Fibroblast of skin of abdomen (primary cell): ENCODE measurements at places on chromosomes 7 and 10.
A peak's percentile ranks its signal among the peaks of the same experiment; 100 is the strongest.

DNA sequence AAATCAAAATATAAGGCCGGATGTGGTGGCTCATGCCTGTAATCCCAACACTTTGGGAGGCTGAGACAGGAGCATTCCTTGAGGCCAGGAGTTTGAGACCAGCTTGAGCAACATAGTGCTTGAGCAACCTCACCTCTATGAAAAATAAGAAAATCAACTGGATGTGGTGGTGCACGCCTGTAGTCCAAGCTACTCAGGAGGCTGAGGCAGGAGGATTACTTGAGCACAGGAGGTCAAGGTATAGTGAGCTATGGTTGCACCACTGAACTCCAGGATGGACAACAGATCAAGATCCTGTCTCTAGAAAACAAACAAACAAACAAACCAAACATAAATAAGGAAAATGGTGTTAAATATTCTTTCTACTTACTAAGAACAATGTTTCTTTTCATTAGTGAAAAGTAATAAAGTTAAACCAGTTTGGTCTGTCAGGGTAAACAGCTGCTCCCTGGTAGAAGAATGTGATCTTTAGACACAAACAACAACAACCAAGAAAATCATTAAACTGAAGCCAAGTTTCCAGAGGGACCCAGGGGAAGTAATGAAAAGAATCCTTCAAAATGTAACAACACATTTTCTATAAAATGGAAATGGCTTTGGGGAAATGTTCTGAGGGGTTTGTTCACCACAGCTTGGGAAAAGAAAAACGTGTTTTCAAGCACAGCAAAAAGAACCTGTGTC is 17.5 kb upstream of the BAG3 start:
- DNase-seq = no peak

DNA sequence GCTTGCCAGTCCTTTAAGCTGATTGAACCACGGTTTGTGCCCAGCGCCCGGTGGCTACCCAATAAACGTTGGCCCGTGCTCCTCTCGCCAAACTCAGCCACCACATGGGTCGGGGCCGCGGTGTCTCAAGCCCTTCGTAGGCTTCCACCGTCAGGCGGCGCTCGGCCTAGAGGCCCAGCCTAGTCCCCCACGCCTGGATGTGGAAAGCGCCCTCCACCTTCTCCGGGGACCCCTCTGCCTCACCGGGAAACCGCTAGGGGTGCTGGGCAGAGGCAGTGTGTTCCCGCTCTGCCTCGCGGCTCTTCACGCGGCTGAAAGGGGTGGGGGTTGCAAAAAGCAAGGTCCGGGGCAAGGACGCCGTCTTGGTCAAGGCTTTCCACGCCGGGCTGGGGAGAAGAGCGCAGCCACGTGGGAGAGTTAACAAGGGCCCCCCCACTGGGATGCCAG is 29.8 kb downstream of the LEP start:
- no peak for DNase-seq

DNA sequence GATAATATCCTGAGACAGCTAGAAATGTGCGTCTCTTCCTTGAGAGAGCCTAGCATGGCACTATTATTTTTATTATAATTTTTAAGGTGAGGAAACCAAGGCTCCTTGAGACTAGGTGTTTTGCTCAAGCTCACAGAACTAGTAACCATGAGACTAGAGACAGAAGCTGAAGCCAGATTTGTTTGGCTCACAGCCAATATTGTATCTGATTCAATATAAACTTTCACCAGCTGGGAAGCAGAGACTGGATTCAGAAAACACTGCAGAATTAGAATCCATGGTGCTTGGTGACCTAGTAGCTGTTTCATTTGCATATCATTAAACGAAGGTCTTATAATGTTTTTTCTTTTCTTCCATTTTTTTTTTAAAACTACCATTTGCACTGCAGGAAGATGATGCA is 64.4 kb downstream of the DNAJB9 start:
- no peak for DNase-seq

DNA sequence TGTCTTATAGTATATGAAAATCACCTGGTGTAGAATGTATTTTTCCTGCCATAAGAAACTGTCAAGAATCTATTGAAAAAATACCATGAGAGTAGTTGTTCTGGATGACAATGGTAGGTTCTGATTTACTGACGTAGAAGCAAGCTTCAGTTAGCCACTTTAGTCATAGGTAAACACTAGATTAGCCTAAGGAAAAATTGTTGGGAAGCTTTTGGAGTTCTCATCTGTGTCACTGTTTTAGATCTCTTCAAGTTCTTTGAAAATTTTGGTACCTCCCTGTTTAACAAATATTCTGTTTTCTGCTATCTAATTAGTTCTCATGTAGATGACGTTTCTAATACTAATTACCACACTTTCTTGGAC is 131.8 kb downstream of the ADK start:
- DNase-seq = peak; percentile 31

DNA sequence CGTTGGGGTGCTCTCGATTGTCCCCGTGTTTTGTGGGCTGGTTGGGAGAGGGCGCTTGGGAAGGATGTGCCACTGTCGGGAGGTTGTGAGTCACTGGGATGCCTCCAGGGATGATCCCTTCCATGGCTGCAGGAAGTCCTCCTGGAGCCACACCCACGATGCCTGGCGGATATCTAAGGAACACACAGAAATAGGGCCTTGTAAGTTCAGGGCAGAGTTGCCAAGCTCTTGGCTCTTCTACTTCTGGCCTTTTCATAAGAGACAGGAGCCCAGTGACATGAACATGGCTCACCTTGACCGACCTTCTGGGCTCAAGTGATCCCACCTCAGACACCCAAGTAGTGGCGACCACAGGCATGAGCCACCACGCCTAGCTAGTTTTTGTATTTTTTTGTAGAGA is 47.6 kb downstream of the ZRANB1 start:
- no peak for DNase-seq

DNA sequence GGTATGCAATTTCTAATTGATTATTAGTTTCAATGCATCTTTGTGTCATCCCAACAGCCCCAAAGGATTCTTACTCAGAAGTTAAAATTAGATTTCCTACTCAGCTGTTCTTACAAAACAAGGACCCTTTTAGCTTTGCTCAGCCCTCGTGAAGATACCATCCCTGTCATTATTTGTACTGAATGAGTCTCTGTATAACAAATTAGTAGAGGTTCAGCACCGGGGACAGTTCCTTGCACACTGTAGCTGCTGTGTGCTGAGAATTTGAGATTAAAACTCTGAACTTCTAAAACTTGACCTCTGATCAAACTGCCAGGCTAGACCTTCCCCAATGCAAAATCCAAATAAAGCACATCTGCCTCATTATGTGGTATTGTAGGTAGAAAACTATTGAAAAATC is 299.1 kb downstream of the LHFPL3 start:
- DNase-seq = peak; percentile 25

GRCh38 chr7:11846361-11846955 is 14.5 kb upstream of the THSD7A start:
- DNase-seq = peak; percentile 1

GRCh38 chr10:29877793-29878491 is 181.4 kb downstream of the JCAD start:
- DNase-seq = no peak
